Stimulated activated CD4-positive, alpha-beta T cell treated with anti-CD3 and anti-CD28 coated beads, Interleukin-1b, Interleukin-23, amount 100 ng/mL, for 1 hour (primary cell): ENCODE measurements at places on chromosomes 12 and 14.

DNA sequence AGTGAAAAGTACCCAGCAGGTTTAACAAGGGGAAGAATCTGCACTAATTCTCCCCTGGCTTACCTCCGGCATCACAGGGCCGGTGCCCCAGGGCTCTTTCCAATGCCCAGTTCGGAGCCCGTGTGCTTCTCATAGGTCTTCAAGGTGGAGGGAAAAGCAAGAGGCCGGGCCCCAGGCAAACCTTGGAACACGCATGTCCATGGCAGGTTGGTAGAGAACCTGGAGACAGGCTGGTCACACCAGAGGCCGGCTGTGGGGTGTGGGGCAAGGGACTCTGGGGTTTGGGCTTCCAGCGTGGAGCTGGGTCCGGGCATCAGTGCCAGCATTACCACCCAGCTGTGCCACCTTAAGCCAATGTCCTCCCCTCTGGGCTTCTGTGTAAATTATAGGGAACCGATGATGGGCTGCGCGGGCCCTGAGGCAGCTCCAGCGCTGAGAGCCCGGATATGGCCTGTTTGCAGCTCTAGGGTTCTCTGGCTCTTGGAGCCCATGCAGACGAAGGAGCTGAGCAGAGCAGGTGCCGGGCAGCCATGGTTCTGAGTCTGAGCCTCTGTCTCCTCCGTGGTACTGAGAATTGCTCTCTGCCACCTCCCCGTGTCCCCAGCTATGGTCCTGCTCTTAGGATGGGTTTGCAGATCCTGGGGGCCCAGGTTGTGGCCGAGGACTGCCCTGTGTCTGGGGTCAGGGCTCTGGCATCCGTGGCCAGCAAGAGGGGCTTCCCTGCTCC lies 197.0 kb upstream of the C14orf180 start:
- no peak for DNase-seq

- no peak for DNase-seq
Measured at GRCh38 chr12:49776858-49777257, 35.5 kb downstream of the TMBIM6 start.

GRCh38 chr12:50545786-50546185 lies 41.0 kb downstream of the DIP2B start:
- no peak for DNase-seq

DNA sequence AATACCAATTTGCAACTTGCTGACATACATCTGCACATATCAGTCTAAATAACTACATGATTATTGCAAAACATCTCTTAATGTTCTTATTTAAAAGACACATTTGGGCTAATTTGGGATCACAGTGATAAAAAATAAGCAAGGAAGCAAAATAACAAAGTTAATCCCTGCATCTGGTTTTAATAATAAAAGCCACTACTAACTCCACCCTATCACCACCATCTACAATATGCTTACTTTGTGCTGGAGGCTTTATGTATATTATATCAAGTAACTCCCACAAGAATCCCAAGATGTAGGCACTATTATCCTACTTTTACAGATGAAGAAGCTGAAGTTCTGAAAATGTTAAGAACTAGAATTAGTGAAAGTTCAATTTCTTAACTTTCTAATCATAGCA lies 45.7 kb downstream of the TAOK3 start:
- no peak for DNase-seq

DNA sequence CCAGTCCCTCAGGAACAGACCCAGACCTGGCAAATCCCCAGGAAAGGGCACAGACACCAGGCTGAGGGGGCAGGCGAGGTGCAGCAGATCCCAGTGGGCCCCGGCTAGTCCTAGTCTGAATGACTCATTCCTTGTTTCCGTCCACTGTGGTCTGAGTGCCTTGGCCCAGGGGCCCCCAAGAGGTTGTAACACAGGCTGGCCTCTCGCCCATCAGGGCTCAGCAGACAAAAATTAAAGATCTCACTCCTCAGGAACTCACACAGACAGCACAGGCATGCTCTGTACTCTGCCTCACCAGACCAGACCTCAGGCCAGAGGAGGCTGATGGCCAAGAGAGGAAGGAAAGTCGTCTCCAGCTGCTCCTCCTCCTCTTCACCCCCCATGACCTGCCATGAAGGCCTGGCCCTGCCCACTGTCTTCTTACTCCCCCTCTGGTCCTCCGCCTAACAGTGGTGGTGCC lies 7.7 kb upstream of the LTBP2 start:
- DNase-seq: no peak

DNA sequence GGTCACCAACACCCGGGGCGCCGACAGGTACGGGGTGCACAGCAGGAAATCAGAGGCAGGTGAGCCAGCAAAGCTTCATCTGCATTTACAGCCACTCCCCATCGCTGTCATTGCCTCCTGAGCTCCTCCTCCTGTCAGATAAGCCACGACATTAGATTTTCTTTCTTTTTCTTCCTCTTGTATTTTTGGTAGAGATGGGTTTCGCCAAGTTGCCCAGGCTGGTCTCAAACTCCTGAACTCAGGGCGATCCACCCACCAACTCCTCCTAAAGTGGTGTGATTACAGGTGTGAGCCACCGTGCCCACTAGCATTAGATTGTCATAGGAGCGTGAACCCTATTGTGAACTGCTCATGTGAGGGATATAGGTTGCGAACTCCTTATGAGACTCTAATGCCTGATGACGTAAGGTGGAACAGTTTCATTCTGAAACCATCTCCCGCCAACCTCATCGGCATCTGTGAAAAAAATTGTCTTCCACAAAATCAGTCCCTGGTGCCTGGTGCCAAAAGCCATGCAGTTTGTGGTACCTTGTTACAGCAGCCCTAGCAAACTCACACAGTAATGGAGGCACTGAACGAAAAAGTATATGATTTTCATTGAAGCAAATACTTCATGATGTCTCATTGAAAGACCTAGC lies 1.5 kb downstream of the STYK1 start:
- DNase-seq: no peak

- DNase-seq: no peak
Measured at GRCh38 chr12:70540996-70541395, 96.2 kb downstream of the PTPRB start.

DNA sequence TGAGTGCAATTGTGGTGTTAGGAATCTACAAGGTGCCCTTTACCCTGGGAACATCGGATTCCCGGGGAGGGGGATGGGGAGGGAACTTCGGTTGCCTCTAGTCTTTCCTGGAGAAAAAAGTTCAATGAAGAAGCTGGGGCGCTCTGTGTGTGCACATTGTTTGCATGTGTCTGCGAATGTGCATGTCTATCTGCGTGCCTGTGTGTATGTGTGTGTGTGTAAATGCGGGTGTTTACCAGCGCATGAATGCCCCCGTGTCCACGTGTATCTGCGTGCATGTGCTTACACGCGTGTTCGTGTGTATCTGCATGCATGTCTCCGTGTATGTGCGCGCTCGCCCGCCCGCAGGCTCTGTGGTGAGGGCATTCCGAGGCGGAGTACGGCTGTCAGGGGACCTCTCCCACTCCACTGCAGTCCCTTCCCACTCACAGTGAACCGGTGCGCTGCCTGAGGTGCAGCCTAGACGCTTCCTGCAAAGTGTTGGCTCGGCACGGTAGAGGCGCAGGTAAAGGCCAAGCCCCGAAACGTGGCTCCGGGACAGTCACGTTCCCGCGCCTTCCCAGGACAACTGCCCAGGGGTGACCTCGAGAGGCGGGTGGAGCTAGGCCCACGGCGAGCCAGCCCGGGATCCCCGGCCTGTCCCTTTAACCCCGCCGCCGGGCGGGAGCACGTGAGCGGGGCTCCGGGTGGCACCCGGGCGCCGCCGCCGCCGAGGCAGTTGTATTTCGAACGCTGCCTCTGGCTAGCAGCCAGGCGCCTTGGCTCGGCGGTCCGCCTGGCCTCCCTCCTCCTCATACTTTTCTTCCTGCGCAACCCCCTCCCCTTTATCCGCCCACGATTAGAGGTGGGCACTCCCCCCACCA lies 539 bp upstream of the HMGA2 start:
- no peak for DNase-seq

DNA sequence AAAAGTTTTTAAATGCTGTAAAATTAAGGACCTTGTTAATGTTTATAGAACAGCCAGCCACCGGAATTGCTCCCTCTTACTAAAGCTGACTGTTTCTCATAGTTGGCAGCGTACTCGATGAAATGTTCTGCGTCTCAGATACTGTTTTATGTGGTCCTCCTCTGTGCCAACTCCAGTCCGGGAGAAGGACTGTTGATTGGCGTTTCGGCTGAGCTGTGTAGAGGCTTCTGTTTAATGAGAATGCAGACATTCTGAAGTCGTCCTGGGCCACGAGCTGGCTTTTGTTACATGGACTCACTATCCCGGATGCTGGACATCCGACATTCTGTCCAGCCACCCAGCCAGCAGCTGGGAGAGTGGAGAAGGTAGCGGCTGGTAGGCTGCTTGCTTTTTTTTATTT lies 75.4 kb downstream of the WDR20 start:
- DNase-seq: no peak

- DNase-seq: no peak
Measured at GRCh38 chr14:95054346-95055280, 102.7 kb downstream of the DICER1 start.

GRCh38 chr14:50062438-50063085 lies 53.8 kb downstream of the VCPKMT start:
- peak; percentile 67 for DNase-seq
